CD4-positive, alpha-beta T cell treated with Interleukin-15 for 4 hours (primary cell): ENCODE measurements at places on chromosomes 13 and 19.

DNA sequence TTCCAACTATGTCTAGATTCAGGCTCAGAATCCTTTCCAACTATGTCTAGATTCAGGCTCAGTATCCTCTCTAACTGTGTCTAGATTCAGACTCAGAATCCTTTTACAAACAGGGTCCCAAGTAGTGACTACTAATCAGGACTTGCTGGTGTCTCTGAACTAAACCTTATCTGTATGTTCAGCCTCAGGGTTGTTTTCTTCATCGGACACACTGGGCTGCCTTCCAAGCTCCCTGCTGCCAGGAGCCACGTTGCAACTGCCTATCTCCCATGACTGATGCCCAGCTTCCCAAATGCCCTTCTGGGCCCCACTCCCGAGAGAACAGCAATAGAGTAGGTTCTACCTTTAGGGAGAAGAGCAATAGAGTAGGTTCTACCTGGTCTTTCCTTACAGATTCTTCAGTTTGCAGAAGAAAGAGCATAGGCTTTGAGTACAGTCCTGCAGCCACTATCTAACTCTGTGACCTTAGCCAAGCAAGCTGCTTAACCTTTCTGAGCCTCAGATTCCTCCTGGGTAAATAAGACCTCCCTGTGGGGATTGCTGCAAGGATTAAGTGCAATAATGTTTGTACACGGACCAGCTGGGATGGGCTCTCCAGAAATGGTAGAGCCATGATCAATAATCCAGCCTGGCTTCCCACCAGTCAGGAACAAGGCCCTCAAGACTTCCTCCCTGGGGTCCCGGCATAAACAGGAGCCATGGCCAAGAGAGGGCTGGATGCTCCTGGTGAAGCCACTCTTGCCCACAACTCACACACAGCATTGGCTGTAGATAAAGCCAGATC is 61.5 kb downstream of the ZIC5 start:
- DNase-seq = no peak

DNA sequence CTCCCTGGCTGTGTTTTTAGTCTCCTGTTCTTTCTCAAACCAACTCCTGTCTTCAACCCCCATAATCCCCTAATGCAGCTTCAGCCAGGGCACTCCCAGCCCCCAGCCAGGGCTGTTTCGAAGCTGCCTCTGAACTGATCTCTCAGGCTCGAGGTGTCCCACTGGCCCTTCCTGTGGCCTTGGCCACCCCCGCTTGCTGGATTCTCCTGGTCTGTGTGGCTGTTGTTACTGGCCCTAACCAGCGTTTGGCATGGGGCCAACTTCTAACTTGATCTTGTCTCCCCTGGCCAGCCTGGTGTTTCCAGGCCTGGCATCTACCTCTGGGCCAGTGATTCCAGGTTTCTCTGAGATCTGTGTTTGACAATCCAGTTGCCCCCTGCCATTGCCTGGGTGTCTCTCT is 11.0 kb downstream of the XAB2 start:
- no peak for DNase-seq

GRCh38 chr13:65582160-65582559 is 1648.0 kb downstream of the PCDH9 start:
- DNase-seq = no peak

DNA sequence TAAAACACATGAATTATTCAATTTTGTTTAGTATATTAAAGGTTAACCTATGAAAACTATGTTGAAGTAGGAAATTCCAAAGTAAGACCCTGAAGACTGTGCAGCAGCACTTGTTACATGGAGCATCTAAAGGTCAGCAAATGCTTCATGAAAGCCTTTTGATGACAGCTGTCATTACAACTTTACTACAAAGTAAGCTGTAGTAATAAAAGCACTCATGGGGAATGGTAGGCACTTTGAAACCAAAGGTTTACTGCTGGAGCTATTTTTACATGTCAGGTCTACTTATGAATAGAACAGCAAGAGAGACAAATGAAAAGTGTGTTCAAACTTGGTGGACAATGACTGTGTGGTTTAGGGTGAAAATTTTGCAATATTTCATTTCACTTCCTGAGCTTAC is 672.5 kb upstream of the PCDH20 start:
- no peak for DNase-seq

DNA sequence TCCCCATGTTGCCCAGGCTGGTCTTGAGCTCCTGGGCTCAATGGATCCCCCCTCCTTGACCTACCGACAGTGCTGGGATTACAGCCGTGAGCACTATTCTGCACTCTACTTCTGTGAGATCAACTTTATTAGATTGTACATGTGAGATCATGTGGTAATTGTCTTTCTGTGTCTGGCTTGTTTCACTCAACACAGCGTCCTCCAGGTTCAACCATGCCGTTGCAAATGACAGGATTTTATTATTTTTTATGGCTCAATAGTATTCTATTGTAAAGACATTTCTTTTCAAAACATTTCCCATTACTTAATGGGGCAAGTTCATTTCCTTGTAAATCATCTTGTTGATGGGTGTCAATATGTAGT is 1.5 kb upstream of the OBI1 start:
- no peak for DNase-seq

GRCh38 chr19:18099623-18099995 is 2.0 kb downstream of the MAST3 start:
- DNase-seq = no peak

DNA sequence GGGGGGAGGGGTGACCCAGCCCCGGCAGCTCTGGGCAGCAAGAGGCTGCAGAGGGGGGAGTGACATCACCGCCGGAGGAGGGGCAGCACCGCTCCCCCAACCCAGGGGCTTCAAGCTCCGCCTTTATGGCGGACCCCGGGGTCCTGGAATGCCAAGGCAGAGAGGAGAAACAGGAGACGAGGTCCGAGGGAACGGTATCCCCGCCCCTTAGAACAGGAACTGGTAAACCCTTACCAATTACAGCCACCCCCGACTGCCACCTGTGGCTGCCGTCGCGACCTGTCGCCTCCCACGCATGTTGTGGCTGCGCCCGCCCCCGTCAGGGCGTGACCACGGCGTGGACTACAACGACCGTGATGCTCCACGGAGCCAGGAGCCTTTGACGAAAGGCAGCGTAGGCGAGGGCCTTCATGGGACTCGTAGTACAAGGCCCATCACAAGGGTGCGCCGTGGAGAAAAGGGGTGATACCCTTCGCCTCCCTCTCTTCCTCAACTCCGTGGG is 4.1 kb upstream of the KCNC3 start:
- peak; percentile 88 for DNase-seq

DNA sequence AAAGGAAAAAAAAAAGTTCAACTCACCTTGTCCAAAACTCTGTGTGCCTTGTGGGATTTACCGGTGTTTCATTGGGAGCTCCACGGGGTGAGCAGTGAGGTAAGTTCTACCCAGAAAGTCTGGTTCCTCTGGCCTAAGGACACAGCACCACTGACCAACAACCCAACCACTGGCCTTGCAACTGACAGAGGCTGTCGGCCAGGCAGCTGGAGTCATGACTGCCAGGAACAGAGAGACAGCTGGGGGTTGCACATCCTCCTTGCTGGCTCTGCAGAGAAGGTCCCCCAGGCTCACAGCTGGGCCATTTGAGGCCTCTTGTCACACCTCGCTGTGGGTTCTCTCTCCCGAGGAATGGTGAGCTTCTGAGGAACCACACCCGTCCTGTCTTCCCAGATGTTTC is 59.5 kb downstream of the ANKRD10 start:
- no peak for DNase-seq

GRCh38 chr19:44856421-44857083 is 10.5 kb downstream of the NECTIN2 start:
- no peak for DNase-seq

GRCh38 chr13:36758345-36758744 is 60.7 kb upstream of the RFXAP start:
- no peak for DNase-seq

DNA sequence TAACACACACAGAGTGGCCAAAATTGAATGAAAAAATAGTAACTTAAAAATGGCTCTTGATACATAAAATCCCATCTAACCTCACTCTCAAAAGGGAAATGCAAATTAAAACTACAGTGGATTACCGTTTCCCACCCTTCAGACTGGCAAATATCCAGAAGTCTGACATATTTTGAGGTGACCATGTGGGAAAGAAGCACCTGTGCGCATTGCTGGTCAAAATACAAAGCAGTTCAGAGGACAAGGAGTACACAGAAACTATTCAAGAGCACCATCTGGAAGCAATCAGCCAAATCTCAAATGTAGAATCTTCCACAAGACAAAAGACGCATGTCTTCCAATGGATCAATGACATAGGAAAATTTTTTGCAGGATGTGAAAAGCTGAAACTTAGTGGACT is 23.2 kb downstream of the NALCN start:
- DNase-seq = no peak

GRCh38 chr13:87234981-87235380 is 436.2 kb upstream of the SLITRK5 start:
- no peak for DNase-seq

- DNase-seq = no peak
Measured at GRCh38 chr19:8473648-8474476, 28.6 kb downstream of the PRAM1 start.

GRCh38 chr13:26247011-26247410 is 6.9 kb upstream of the CDK8 start:
- DNase-seq = no peak

GRCh38 chr13:112867301-112867711 is 101.7 kb upstream of the MCF2L start:
- no peak for DNase-seq

DNA sequence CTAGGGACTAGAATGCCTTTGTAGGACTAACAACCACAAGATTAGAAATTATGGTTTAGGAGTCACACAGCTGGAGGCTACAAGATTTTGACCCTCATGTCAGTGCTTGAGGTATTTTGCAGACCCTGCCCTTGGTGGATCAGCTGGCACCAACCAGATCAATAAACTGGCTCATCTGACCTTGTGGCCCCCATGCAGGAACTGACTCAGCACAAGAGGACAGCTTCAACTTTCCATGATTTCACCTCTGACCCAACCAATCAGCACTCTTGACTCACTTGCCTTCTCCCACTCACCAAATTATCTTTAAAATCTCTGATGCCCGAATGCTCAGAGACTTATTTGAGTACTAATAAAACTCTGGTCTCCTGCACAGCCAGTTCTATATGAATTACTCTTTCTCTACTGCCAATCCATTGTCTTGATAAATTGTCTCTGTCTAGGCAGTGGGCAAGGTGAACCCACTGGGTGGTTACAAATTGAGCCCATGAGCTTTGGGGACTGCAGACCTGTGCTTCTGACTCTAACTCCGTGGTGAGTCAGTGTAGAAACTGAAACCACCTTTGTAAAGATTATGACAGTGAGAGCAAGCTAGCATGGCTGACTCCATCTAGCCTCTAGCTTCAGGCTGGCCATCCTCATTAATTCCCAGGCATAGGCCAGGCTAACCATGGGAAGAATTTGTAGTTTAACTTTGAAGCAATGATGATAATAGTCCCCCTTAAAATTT is 33.9 kb upstream of the CEACAM8 start:
- DNase-seq = no peak

- no peak for DNase-seq
Measured at GRCh38 chr13:111219280-111219679, 101.2 kb upstream of the TEX29 start.

- DNase-seq = no peak
Measured at GRCh38 chr13:60379837-60380565, 17.0 kb upstream of the TDRD3 start.

GRCh38 chr19:47510516-47511127 is 4.2 kb downstream of the NAPA start:
- DNase-seq = no peak

GRCh38 chr19:53826876-53827275 is 2.8 kb upstream of the NLRP12 start:
- DNase-seq = no peak

DNA sequence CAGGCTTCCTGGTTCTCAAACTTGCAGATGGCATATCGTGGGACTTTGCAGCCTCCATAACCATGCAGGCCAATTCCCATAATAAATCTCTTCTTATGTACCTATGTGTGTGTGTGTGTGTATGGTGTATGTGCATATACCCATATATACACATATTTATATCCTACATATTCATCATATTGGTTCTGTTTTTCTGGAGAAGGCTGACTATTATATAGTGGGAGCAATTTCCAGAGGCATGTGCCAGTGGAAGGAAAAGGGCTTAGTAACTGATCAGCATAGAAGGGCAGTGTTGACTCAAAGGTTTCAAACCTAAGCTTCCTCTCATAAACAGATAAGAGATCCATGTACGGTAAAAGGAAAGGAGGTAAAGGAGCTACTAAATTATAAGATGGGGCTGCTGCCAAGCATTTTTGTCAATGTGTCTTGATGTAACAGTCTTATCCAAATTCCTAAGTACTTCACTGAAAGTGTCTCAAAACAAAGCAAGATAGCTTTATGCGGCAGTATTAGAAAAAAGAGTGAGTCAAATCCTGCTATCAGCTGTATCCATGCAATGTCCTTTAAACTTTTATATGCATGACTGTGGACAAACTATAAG is 432.1 kb downstream of the TBC1D4 start:
- no peak for DNase-seq

DNA sequence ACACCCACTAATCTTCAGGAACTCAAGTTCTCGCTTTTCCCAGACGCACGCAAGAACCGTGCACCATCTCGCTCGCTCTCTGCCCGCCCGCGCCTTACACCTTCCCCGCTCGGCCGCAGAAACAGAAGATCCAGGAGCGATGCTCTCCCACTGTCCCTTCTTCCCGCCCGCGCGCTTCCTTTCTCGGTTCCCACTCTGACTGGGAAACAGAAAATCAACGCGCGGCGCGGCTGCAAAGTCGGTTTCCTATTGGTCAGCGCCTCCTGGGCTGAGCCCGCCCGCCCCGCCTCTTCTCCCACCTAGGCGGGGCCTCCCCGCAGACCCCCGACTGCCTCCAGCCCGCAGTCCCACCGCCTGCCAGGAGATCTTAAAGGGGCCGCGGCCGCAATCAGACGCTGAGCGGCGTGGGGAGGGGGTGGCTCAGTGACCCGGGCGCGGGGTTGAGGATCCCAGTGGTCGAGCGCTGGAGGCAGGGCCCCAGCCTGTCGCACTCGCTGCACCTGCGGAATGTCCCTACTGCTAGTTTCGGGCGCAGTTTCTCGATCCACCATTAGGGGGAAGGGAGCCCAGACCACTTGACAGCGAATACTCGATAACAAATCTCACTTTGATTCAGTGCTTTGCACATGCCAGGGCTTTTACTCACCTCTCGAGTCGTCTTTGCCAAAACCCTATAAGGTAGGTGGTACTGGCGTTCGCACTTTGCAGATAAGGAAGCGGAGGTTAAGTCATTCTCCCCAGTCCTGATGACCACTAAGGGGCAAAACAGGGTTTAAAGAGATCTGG is 700 bp upstream of the SLC25A23 start:
- DNase-seq = peak; percentile 98
